ENCODE measurements at places on chromosomes 12 and 14.
A peak's percentile ranks its signal among the peaks of the same experiment; 100 is the strongest.

DNA sequence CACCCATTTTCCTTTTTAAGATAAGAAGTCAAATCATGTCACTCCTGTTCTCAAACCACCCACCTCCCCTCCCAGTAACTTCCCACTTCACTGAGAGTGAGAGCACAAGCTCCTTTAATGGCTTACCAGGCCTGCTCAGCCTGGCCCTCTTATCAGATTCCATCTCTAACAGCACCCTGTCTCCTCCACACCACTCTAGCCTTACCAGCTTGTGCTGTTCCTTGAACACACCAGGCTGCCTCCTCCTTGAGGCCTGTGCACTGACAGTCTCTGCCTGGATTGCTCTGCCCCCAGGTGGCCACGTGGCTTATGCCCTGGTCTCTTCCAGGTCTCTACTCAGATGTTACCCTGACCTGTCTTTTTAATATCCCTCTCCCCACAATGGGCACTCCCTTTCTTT, 40.1 kb upstream of the EVL start:
- DNase-seq: no peak

GRCh38 chr14:45377166-45377565, 124.2 kb upstream of the MIS18BP1 start:
- no peak for DNase-seq

DNA sequence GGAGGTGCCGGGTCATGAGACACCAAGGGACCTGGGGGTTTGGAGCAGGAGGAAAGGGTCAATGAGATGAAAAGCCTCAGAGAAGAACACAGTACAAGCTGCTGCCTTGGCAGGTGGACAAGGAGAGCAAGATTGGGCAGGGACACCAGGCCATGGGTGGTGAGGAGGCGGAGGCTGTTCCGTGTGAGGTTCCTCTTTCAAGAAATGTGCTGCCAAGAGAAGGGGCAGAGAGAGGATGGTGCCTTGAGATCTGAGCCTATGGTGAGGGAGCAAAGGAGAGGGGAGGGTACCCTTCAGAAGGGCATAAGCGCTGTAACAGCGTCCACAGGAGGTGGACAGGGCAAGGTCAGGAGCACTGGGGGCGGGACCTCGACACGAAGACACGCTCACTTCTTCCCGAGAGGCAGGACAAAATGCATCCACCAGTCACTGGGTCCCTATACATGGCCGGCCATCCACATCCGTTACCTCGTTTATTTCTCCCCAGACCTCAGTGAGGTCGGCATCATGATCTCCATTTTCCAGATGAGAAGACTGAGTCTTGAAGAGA, 100.2 kb downstream of the B4GALNT3 start:
- DNase-seq: no peak

DNA sequence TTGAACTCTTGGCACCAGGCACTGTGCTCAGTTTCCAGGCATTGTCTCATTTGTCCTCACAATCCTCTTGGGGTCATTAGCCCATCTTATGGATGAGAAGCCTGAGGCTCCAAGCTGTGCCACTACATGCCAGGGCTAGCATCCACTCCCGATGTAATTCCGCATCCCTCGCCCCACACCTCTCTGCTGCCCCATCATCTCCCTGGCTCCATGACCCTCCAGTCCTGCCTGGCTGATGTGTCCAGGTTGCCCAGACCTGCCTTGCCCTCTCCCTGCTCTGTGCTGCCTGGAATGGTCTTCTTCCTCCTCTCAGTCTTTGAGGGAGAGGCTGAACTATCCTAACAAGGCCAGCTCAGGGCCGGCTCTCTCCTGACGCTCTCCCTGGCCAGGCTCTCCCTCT, 27.5 kb downstream of the PIGH start:
- DNase-seq: no peak

- DNase-seq: no peak
Measured at GRCh38 chr12:75964150-75964549, 67.4 kb downstream of the PHLDA1 start.

DNA sequence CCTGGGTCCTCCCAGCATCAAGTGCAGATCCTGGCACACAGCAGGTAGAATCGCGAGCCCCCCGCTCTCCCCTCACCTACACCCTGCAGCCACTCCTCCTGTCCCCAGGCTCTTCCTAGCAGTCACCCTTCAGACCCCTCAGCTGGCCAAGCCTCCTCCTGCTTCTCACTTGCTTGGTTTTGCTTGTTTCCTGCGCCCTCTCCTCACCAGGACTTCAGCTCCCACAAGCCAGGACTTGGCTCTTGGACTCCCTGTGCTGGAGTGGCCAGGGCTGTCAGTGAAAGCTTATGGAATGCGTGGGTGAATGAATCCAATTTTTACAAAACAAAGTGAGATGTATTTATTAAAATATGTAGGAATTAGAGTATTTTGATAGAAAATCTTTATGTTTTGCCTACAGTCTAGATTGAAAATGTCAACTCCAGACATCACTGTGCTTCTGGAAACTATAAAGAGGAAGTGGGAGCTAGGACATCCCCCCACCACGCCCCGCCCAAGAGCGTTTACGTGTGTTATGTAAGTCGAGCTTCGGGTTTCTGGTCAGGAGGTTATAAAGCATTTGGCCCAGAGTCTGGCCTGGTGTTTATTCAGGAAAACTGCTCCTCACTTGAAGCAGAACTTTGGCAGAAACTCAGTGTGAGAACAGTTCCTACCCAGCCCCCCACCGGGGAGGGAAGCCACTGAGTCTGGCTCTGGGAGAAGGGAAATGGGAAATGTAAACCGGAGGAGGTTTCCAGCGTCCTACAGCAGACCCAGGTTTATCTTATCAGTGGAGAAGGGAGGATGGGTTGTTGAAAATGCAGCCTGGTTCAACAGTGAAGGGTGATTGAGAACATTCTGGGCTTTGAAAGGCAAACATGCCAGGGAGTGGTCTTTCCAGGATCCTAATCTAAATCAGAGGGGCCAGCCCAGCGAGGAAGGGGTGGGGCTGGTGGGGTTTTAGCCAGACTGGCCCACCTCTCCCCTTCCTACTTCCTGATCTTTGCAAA, 8.8 kb downstream of the ALDH2 start:
- DNase-seq: no peak

DNA sequence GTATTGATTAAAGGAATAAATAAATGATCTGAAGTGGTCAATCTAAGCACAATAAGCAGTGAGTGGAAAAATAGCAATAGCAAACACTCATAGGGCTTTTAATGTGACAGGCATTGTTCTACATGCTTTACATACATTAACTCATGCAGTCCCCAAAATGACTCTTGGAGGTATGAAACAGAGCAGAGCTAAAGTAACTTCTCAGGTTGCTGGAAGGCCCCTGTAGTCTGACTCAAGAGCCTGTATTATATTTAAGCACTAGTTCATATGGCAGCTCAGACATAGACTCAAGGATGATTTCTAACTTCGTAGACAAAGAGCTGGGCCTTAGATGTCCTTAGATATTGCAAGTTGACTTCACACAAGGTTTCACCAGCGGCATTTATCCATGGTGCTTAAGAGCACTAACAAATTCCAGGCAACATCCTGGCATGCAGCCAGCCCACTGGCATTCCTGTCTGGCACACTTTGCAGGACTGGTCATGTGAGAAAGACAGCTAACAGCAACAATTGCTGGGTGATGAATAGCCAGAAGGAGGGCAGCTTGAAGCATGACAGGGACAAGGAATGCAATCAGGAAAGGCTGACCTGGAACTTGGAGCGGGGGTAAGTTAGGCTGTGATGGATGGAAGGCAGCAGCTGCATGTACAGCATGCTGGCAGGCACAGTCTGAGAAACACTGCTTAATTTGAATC, 22.9 kb upstream of the KTN1 start:
- DNase-seq: no peak

- DNase-seq: no peak
Measured at GRCh38 chr12:31835276-31835882, 106.6 kb upstream of the AMN1 start.

DNA sequence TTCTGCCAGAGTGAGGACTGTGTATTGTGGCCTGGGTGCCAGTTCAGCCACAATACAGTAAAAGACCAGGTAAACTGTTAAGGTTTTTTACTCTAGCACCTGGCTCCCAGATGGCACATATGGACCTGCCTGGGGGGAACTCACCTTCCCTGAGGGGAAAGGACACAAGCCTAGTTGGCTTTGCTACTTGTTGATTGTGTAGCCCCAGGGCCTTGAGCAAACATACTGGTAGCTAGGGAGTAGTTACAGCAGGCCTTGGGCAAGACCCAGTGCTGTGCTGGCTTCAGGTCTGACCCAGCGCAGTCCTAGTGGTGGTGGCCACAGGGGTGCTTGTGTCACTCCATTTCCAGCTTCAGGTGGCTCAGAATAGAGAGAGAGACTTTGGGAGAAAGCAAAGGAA, 216.4 kb downstream of the KLHL28 start:
- DNase-seq: no peak

GRCh38 chr14:36264107-36264506, 56.3 kb downstream of the MBIP start:
- no peak for DNase-seq

DNA sequence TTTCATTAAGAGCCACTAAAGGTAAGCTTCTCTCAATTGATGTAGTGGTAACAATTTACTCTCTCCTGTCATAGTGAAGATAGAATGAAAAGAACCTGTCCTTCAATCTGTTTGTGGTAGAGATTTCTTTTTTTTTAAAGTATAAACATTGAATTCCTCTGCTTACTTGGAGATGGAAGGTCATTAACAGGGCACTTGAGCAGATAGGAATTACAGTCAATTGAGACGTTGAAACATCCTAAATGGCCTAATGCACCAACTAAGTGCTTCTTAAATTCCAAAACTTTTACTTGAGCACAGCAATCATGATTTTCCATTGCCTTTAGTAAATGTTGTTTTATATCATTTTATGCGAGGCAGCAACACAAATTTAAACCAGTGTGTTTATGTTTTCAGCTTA, 241.4 kb downstream of the FOXG1 start:
- no peak for DNase-seq

GRCh38 chr12:49288412-49288853, 6.5 kb upstream of the PRPH start:
- peak; percentile 48 for DNase-seq

DNA sequence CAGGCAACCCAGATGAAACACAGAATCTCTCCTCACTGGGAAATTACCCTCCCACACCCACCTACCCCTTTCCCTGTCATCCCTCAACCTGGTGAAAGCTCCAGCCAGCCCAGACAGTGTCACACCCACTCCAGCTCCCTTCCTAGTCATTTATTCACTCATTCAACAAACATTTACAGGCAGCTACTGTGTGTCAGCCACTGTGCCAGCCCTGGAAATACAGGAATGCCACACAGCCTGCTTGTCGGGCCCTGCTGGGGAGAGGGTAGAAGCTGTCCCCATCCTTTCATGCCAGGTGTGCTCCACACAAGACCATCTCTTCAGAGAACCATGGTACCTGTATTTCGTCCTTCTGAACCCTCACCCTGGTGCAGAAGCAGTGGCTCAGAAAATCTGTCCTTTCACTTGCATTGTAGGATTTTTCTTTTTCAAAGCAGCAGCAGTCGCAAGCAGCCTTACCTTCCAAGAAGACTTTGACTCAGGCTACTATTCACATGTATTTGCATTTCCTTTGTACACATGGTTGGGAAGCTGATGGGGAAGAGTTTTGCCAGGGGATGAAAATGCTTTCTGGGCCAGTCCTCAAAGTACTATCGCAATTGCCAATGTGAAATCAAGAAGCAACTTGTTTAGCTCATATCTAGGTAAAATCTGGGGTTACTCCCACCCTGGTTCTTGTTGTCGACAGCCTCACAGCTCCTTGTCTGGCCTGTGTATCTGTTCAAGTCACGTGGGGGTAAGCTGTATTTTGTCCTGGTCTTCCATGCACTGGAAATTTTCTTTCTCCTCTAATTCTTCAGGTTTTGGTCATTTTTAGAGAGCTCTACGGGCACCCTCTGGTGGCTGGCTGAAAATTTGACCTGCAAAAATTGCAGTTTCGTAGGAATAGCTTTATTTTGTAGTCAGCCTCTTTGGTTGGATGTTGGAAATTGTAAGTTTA, 147.4 kb upstream of the EGLN3 start:
- DNase-seq: no peak

DNA sequence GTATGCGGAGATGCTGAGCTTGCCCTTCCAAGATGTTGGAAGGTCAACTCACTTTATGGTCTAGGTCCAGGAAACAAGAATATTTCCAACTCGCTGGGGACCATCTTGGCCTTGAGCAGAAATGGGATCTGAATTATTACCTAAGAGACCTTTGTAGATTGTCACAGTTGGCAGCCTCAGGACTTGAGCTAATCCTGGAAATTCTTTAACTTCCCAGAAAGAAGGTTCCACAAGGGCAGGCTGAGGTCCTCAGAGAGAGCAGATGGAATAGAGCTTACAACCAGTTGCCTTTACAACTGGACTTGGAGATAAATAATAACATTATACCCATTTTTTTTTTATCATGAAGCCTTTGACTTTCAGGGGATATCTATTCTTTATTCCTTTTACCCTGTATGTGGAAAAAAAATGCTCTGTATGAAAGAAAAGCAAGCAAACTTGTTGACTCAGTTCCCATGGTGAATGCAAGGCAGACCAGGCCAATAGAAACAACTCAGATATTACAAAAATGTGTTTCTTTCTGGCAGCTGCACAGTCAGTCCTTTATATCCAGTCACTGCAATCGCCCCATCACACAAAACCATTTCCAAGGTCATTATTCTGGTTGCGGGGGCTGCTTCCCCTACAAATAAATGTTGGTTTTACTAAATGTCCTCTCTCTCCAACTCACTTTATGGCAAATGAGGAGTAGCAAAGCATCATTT, 401.4 kb downstream of the ZFP36L1 start:
- no peak for DNase-seq

DNA sequence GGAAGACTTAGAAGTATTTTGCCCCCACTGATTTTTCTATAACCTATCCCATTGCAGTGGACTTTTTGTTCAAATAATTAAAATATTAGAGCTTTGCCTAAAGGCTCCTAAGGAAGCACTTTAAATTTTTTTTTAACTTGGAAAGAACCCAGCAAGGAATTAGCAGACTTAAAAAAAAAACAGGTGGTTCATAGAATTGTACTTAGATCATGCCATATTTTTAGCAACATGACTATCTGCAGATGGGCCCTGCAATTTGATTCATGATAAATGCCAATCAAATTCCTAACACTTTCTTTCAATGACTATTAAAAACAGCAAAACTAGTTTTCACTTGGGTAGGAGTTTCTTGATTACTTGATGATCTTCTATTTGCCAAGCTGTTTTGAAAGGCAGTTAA, 11.5 kb downstream of the ADAMTS20 start:
- no peak for DNase-seq

GRCh38 chr14:24690492-24690891, 56.5 kb upstream of the GZMB start:
- DNase-seq: peak; percentile 66

- no peak for DNase-seq
Measured at GRCh38 chr12:13046964-13047363, 2.8 kb downstream of the FAM234B start.

DNA sequence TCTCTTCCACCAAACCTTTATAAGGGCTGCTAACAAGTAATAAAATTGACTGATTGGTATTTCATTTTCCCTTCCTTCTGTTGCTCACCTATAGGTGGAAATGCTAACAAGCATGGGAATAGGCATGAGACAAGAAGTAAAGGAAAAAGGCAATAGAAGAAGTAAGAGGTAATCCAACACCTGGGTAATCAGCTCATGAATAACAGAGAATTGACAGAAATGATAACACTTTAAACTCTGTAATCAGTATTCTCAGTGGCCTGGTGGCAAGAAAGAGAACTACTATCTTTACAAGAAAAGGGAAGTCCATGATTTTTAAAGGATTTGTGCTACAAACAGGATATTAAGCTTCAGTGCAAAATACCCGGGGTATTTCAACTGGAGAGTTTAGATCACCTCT, 737.8 kb downstream of the RERGL start:
- DNase-seq: no peak

- DNase-seq: no peak
Measured at GRCh38 chr12:51851413-51852124, 3.1 kb upstream of the FIGNL2 start.

- DNase-seq: no peak
Measured at GRCh38 chr12:115857923-115858322, 419.6 kb downstream of the MED13L start.

Measured in thymus (tissue), 14 donors.